ENCODE measurements at places on chromosomes 6 and 20.

DNA sequence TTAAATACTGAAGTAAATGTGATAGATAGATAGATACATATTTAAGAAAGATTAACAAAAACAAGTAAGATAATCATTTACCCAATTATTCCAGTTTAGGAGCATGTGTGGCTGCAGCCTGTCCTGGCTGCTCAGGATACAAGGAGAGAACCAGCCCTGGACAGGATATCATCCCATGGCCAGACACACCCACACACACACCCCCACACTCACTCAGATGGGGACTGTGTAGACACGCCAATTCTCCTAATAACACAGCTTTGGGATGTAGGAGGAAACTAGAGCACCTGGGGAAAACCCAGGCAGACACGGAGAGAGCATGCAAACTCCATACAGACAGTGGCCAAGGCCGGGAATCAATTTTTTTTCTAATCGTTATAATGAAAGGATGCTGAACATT lies 45.6 kb downstream of the GFOD1 start:
- DNase-seq, result no peak

DNA sequence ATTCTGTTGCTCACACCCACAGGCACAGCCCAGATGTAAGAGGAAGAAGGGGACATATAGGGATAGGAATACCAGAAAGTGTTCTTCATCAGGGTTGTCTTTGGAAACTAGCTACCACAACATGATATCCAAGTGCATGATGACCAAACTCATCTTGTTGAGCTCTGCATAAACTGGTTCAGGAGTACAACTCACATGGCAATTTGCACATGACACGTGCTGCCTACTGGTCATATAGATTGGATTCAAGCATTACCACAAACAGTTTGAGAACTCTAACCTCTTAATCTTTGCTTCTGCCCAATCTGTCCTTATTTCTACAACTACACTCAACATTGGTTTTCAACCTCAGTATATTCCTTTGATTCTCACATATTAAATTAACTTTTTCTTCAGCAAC lies 184.7 kb upstream of the PCSK2 start:
- DNase-seq, result no peak

GRCh38 chr6:74115674-74116073 lies 419.7 kb downstream of the CD109 start:
- no peak for DNase-seq

- DNase-seq, result peak; percentile 56
Observed at GRCh38 chr20:32894026-32894483, 35.3 kb downstream of the EFCAB8 start.

- peak; percentile 90 for DNase-seq
Observed at GRCh38 chr6:169070506-169071176, 183.0 kb downstream of the THBS2 start.
